CD8-positive, alpha-beta memory T cell (primary cell): ENCODE measurements at places on chromosomes 1 and 21. TPM values are rescaled to one million over a fixed set of nuclear protein-coding genes. Genes with fewer than 3 reads are reported as not detected.

GRCh38 chr1:56481140-56481694 lies 98.1 kb downstream of the PLPP3 start:
- no peak for DNase-seq

Gene SYNC
- total RNA-seq = not detected

Gene EFCAB7
- 7.4 TPM for total RNA-seq

- DNase-seq = no peak
Measured at GRCh38 chr1:59601811-59602210, 212.9 kb upstream of the HOOK1 start.

- DNase-seq = no peak
Measured at GRCh38 chr1:58447042-58447441, 99.5 kb downstream of the OMA1 start.

Gene ST6GALNAC5
- not detected for total RNA-seq

Gene RBBP4
- total RNA-seq = 289 TPM

Gene CTSS
- 31.2 TPM for total RNA-seq

Gene CYP4X1
- total RNA-seq = not detected
